Activated T-helper 1 cell treated with anti-CD3 and anti-CD28 coated beads, Interleukin-2, amount 50 U/mL, for 16 hours (primary cell): ENCODE measurements at places on chromosomes 12 and 14.
A peak's percentile ranks its signal among the peaks of the same experiment; 100 is the strongest.

- no peak for DNase-seq
These were observed 28.5 kb downstream of the LGMN start for GRCh38 chr14:92719890-92720323.

- no peak for DNase-seq
These were observed at the start of gene TRHDE for GRCh38 chr12:72272091-72272661. TRHDE (plus strand) TSS chr12:72272370; CDS start chr12:72272644, 274 bp downstream.

DNA sequence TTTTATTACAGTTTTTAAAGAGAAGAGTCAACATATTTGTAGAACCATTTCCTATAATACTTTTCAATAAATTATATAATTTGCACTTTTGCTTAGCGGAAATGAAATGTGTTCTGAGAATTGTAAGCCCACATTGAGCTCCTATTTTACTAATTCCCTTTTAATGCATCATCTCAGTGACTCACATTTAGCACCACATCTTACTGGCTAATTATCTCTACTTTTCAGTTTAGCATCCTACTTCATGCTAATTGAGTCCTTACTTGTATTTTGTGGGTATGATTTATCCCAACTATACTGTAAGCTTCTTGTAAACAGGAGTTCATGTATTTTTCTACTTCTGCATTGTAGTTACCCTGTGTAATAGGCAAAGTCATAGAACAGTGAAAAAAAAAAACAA lies 67.5 kb downstream of the TMX1 start:
- no peak for DNase-seq

DNA sequence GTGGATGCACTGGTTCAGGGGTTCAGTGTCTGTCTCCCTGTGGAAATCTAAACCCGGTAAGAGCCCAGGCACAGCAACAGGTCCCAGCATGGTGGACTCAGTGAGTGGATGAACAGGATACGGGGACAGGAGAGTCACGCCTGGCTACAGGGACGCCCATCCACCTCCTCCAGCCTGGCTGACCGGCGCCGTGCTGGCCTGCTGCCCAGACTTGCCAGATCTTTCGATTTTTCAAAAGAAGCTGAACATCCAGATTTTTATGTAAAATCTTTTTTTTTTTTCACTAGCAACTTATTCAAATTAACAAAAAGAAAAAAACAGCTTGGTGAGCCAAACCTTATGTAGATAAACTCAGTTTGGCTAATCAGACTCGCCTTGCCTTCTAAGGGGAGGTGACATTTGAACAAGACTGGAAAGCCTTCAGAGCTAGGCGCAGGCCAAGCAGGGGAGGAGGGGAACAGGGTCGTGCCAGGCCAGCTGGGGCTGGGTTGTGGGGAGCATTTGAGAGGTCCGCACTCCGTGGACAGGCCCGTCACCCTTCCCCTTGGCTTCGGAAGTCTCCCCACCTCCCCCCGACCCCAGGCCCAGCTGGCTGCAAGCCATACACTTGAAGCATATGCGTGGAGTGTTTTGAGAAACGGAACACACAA lies 87.8 kb upstream of the NCOR2 start:
- no peak for DNase-seq

DNA sequence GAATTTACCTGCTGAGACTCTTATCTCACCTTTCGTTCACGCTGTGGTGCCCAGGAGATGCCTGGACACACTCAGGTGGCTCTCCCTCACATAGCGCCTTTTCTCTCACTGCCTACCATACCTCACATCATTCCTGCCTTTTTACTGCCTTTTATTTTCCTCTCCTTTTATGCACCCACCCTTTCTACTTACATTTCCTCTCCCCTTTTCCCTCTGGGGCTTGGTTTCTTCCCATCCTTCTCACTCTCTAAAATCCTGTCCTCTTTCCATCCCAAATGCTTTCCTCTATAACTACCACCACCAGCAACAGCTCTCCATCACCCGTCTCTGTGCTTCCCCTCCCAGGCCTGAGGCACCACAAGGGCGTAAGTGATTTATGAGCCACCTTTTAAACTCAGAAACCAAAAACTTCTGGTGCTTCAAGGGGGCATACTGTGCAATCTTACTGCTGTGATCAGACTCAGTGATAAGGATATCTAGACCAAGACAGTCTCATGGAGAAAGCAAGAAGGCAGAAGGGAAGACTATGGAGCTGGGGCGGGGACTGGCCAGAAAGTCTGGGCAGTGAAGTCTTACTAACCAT lies 32.7 kb upstream of the SMUG1 start:
- DNase-seq, result no peak

- DNase-seq, result no peak
These were observed 268.5 kb downstream of the PAWR start for GRCh38 chr12:79422060-79422812.

- peak; percentile 13 for DNase-seq
These were observed 34.8 kb upstream of the TESC start for GRCh38 chr12:117134059-117134458.

DNA sequence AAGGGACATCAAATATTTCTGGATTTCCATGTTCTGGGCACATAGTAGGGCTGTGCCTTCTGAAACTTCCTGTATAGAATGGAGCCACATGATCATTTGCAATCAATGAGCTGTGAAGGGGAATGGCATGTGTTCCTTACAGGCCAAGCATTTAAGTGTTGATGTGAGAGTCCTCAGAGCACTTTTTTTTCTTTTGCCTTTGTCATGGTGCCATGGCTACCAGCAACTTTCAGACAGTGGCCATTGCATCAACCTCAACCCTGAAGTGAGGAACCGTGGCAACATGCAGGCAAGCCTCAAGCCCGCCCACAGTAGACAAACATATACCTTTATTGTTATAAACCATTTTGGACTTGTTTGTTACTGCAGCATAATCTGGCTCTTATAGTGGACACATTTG lies 948.1 kb downstream of the NRXN3 start:
- no peak for DNase-seq

DNA sequence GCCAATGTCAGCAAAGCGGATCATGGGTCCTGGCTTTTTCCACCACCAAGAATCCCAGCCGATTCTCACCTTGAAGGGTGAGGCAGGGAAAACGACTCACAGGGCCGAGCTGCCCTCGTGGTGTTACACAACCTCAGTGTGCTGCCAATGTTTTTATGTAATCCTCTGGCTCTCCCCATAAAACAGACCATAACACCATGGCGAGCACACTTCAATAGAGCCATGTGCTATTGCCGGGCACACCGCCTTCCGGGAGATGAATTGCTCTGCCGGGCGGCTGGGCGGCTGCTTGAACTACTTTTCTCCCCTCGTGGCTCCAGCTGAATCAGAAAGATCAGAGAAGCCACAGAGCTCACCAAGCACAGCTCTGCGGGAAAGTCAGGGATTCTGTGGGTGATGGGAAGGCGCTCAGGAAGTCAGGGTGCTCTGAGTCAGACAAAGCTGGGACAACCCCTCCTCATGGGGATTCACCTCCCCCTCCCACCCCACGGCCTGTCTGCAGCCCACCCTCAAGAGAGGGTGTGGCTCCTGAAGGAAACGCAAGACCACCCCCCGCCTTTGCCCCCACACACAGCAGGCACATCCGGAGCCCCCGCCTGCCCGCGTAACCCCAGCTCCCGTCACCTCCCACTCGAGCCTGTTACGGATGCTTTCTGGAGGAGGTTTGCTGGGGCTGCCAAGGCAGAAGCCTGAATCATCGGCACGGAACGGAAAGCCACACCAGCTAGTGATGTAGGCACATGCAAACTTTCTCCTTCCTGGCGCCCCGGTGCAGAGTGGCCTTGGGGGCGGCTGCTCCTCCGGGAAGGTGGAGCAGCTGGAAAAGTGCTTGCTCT lies 1.8 kb downstream of the GALNT9 start:
- peak; percentile 22 for DNase-seq

GRCh38 chr12:116672842-116673516 lies 64.9 kb downstream of the SPRING1 start:
- no peak for DNase-seq

GRCh38 chr12:64544371-64545080 lies 65.8 kb upstream of the RASSF3 start:
- DNase-seq, result no peak

DNA sequence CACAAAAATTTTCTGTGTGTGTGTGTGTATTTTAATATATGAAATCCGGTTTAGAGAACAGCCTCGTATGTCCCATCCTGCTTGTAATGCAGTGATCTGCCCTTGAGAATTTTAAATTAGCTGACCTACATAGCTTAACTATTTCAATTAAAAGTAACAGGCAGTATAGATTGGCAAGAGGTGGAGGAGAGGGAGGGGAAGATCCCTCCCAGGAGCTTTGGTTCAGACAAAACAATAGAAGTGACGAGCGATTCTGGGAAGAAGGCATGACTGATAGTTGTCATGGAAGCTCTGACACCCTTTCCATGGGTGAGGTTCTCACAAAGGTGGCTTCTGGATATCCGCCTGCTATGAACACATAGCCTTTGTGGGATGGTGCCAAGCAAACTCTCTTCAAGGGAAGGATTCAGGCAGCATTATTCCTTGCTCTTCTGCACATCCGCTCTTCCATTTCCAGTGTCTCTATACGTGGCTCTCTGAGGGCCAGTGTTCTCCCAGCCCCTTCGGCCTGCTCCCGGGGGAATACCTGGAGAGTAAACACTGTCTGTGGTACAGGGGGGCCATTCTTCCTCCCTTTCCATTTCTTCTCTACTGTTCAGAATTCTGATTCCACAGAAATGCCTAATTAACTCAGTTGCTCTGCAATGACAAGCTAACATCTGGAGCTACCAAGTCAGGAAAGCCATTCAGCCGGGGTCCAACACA lies 182.0 kb downstream of the CACNA1C start:
- DNase-seq, result no peak

DNA sequence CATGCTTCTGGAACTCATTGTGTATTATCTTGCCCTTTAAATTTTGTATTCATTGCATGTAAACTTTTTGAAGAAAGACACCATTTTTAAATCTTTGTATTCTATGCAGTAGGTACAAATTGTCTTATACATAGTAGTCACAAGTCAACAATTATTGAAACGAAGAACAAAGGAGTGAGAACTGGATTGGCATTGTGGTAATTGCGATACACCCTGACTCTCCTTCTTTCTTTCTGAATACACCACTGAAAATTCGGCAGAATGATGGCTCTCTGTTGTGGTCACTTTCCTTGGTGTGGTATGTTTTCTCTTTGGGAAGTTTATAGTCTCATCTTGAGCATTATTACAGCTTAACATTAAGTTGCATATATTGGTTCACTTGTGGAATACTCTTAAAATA lies 34.1 kb downstream of the SLC16A7 start:
- DNase-seq, result no peak

- DNase-seq, result no peak
These were observed 72.2 kb downstream of the DENND5B start for GRCh38 chr12:31518680-31519227.

DNA sequence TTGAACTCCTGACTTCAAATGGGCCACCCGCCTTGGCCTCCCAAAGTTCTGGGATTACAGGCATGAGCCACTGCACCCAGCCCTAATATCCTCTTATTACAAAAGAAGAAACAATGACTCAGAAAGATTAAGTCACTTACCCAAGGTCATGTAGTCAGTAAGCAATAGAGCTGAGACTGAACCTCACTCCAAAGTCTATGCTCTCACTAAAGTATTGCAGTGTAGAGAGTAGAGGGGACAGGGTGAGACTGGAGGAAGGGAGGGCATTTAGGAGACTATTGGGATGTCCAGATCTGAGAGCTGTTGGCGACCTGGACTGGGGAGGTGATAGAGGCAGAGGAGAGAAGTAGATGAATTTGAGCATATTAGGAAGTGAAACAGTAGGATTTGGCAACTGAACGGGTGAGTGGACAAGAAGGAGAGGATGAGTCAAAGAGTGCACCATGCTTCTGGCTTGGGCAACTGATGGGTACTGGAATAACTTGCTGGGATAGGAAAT lies 11.8 kb downstream of the P2RX7 start:
- DNase-seq, result no peak

DNA sequence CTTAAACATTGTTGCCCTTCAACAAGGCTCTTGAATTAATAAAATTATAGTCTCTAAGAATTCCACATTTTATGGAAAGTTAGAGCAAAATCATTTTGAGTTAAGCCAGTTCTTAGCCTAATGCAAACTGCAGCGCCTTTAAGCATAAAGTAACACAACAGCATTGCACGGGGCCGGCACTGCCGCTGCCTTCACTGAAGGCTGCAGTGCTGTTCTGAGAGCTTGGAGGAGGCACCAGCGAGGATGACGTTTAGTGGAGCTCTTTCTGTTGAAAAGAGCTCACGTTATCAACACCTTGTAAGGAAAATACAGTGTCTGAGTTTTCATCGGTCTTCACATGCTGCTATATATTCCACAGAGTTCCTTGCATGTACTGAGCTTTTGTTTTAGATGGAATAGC lies 38.3 kb upstream of the DYNC1H1 start:
- DNase-seq, result no peak

- no peak for DNase-seq
These were observed 79.7 kb upstream of the RAP1B start for GRCh38 chr12:68530965-68531364.

GRCh38 chr14:99356031-99356608 lies 84.1 kb upstream of the BCL11B start:
- no peak for DNase-seq

DNA sequence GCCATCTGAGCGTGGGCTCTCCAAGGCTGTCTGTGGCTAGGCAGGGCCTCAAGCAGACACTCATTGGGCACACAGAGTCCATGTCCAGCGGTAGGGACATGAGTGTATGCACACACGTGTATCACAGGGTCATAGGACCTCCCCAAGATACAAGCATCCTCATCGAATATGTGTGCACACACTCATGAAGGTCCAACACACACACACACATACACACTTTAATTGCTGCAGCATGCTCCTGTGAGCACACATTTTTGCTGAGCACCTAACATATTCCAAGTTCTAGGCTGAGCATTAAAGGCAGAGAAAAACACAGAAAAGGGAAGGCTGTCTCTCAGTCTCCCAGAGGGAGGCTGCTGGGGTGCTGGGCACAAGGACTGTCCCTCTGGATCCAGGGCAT lies 59.3 kb upstream of the TBX3 start:
- no peak for DNase-seq

DNA sequence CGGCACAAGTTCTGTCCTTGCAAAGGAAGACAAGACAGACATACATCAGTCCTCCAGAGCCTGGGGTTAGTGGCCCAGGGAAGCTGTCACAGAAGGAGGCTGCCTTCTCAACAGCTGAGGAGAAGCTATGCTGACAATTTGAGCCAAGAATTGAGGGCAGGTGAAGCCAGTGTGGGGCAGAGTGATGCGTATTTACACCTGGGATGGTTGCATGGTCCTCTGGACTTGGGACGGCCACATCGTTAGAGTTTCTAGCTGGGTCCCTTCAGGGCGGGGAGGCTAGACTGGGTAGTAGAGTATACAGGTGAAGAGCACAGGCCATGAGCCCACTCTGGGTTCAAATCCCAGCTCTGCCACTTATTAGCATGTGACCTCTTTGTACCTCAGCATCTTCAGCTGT lies 16.5 kb downstream of the KRT85 start:
- no peak for DNase-seq

- no peak for DNase-seq
These were observed 109.5 kb upstream of the TMPO start for GRCh38 chr12:98405805-98406366.

- no peak for DNase-seq
These were observed 13.5 kb upstream of the TESPA1 start for GRCh38 chr12:54997929-54998522.

DNA sequence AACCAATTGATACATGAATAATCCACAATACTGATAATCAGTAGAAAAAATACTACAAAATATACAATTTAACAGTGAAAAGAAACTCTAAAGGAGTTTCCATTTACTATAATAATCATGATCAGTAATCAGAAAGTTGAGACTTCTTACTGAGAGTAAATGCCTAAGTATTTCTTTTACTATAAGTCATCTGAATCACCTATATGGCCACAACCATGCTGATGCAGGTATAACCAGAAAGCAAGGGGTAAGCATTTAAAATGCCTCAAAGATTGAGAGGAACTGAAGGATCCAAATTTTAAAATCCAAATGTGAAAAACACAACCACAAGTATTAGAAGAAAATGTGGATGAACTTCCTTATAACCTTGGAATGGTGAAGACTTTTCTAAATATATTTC lies 23.4 kb downstream of the CDK17 start:
- DNase-seq, result no peak
